ENCODE measurements at places on chromosomes 11 and 22.
A peak's percentile ranks its signal among the peaks of the same experiment; 100 is the strongest.

- DNase-seq = no peak
Observed at GRCh38 chr11:2103668-2104523, 35.3 kb downstream of the IGF2 start.

DNA sequence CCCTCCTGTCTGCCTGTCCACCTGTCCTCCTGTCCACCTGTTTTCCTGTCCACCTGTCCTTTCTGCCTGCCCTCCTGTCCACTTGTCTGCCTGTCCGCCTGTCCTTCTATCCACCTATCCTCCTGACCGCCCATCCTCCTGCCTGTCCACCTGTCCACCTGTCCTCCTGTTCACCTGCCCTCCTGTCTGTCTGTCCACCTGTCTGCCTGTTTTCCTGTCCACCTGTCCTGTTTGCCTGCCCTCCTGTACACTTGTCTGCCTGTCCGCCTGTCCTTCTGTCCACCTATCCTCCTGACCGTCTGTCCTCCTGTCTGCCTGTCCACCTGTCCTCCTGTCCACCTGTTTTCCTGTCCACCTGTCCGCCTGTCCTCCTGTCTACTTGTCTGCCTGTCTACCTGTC, 682.8 kb downstream of the TBC1D22A start:
- DNase-seq = no peak

- no peak for DNase-seq
Observed at GRCh38 chr11:17197431-17197898, 10.3 kb downstream of the PIK3C2A start.

DNA sequence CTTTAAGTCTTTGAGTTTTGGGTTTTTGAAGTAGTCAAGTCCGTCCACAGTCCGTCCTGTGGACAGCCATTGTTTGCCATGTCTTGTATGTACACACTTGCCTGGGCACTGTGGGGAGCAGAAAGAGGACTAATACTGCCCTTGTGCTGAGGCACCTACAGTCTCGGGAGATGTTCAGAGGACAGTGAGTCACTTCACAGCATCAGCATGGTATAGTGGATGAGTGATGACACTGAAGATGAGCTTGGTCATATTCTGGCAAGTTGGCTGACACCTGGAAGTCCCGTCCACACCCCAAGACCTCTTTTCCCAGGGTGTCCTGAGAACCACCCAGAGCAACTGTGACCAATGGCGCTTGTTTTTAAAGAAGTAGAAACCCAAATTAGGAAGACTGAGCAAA, 29.2 kb downstream of the NF2 start:
- no peak for DNase-seq

GRCh38 chr22:38706901-38707195, 1.1 kb downstream of the GTPBP1 start:
- peak; percentile 27 for DNase-seq

DNA sequence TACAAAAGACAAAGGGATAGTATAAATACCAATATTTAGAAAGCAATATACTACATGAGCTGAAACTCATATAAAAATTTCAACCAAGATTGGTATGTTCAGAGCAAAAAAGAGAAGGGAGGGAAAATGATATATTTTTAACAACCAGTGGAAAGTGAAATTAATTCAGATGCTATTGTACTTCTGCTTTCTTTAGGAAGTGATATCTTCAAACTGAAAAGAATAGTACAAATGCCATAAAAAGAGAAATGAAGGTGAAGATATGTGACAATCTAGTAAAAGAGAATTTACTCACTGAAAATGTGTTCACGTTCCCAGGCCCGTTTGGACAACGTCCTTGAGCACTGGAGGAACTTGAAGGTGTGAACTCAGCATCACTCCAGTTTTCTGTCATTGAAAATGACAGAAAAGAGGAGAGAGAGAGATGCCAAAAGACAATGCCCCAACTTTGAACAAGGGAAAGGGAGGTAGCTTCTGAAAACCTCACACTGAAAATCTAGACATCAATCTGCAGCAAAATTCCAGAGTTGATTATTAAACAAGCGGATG, 47.5 kb downstream of the SC5D start:
- peak; percentile 56 for DNase-seq

- DNase-seq = no peak
Observed at GRCh38 chr11:64789331-64790204, 11.2 kb upstream of the SF1 start.

DNA sequence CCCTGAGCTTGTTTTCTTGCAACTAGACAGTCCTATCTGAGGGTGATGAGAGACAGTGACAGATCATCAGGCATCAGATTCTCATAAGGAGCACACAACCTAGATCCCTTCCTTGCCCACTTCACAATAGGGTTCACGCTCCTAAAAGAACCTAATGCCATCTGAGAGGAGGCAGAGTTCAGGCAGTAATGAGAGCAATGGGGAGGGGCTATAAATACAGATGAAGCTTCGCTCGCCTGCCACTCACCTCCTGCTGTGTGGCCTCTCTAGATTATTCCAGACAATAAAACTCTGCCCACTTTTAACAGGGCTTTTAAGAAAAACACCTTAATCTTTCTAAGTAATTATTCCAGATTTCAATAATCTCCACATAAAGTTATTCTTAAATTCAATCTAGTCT, 43.9 kb upstream of the PAK1 start:
- DNase-seq = no peak

- no peak for DNase-seq
Observed at GRCh38 chr11:85922367-85922766, 67.2 kb downstream of the CCDC83 start.

DNA sequence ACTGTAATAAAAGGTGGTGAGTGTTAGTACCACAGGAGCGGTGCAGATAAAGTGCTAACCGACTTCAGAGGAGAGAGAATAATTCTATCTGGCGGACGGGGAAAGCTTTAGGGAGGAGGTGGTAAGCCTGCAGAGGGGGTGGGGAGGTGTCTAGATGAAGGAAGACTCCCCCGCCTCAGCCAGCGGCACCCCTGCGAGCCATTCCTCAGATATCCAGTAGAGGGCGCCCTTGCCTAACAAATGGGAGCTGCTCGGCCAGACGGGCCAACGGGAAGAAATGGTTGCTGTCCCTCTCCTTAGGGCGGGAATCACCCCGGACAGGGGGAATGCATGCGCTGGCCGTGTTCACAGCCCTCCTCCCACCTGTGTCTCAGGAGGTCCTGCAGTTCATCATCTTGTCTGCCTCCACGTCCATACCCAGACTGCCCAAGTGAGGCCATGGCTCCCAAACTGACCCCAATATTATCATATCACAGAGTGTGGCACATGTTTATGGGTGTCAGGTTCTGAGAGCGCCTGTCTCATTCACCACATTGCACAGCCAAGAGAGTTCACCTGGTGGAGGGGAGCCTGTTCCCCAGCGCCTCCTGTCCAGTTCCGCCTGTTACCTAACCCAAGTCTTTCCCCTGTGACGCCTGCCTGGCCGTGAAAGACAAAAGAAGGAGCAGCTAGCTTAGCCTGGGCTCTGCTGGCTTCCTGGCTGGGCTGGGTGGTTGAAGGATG, 85.5 kb downstream of the ST3GAL4 start:
- DNase-seq = peak; percentile 78

GRCh38 chr11:19753451-19754106, 40.9 kb downstream of the NAV2 start:
- no peak for DNase-seq

GRCh38 chr11:122758974-122759373, 79.3 kb upstream of the CRTAM start:
- DNase-seq = no peak

DNA sequence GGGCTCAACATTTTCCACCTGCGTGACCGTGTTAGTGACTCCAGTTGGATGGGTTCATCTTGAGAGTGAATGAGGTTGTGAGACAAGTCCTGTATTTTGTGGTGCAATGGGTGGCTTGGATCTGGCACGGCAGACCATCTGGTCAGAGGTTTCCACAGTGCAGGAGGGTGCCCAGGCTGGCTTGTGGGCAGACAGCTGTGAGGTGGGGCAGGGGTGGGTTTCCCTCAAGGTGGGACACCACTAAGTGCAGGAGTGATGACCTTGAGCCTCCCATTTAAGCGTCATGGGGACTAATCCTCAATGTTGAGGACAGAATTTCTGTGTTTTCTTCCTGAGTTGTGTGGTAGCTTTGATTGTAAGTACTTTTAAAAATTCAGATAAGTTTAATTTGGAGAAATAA, 220.6 kb downstream of the TBC1D22A start:
- no peak for DNase-seq

GRCh38 chr11:33044285-33044756, 4.9 kb downstream of the TCP11L1 start:
- DNase-seq = no peak

GRCh38 chr11:44645827-44646226, 80.4 kb downstream of the CD82 start:
- DNase-seq = no peak

DNA sequence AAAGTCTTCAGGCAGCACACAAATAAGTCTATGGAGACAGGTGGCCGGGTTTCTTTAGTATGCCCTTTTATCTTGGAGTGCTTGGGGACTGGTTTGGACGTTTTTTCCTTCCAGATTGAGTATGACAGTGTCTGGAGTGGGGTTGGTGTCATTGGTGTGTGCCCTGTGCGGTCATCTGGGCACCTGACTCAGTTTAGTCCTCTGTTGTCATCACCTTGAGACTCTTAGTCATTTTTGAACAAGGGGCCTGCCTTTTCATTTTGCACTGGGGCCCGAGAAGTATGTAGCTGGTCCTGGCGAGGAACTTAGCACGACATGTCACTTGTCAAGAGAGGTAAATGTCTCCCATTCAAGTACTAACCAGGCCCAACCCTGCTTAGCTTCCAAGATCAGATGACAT, 27.2 kb upstream of the MYO18B start:
- DNase-seq = no peak

DNA sequence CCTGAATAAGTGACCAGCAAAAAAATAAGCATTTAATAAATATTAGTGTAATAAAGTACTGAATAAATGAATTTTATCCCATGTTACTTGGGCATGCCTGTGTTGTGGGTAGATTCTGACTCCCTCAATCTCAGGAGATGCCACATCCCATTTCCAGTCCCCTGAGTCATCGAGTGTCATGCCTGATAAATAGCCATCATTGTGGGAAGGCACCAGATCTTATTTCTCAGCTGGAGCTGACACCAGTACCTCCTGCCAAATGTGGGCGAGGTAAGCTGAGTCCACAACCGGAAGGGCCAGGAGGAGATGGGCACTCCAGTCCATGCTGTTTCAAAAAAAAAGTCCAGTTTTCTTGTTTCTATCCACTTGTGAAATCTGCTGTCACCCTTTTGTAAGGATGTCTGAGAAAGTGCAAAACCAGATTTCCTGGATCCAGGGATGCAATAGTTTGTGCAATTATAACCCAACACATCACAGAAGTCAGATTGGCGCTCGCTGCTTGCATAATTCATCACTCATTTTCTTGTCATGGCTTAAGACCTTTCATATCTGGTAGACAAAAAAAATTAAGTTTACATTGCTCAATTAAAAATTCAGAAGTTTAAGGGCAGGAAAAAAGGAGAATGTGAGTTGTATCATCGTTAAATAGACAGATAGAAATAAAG, 311.6 kb downstream of the MIAT start:
- DNase-seq = no peak

DNA sequence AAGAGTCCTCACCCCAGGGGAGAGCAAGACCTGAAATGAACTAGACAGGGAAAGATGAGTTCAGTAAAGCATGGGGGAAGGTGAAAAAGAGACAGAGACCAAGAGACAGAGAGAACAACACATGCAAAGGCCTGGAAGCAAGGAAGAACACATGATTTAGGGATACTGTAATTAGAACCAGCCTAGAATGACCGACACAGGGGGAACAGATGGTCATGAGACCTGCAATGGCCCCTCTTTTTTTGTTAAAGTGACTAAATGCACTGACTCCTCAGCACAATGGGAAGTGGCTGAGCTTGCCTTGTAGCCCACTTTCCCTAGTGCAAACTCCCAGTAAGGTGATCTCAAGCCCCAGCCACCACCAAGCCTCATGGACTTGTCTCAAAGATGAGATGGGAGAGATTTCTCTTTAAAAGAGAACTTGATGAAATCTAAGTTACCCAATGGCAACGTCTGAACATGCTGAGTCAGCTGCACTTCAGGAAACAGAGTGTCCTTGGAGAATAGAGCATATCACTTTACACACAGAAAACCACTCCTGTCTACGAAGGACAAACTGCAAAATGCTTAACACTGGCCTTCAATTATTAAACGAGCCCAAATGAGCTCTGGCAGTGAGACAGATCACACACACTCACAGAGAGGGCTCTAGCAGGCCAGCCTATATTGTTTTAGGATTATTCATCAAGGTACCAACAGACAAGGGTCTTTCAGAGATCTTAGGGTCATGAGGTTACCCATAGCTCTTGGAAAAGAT, 91.0 kb downstream of the SERGEF start:
- DNase-seq = peak; percentile 23

- no peak for DNase-seq
Observed at GRCh38 chr11:36441610-36442208, 68.4 kb downstream of the TRAF6 start.

DNA sequence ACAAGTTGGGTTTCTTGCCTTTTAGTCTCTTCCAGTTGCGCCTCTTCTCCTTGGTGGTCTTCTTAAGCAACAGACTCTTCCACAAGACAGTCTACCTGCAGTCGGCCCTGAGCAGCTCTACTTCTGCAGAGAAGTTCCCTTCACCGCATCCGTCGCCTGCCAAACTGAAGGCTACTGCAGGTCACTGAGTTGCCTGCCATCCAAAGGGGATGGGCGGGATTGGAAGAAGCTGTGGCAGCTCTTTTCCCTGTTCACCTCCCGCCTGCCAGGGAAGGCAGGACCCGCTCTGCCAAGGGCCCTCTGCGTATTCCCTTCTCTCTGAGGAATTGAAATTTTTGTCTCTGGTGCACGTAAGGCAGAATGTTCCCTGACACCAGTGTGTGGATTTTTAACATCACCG, 9.2 kb upstream of the STT3A start:
- no peak for DNase-seq

DNA sequence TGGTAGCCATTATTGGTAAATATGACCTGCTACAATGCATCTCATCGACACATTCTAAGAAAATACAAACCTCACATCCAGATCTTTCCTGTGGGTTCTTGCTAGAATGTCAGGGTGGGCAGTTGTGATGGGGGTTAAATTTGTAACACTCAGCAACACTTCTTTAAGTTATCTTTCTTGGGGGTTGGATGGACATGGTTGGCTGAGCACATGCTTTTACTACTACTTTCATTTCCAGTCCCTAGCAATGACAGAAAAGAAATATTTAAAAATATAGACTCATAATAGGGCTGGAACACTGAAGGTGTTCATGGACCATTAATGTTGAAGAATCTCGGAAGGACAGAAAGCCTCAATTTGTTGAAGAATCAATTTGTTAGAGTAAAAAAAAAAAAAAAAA, 57.6 kb downstream of the APOL3 start:
- DNase-seq = no peak

GRCh38 chr11:96863520-96863919, 473.7 kb downstream of the JRKL start:
- no peak for DNase-seq

DNA sequence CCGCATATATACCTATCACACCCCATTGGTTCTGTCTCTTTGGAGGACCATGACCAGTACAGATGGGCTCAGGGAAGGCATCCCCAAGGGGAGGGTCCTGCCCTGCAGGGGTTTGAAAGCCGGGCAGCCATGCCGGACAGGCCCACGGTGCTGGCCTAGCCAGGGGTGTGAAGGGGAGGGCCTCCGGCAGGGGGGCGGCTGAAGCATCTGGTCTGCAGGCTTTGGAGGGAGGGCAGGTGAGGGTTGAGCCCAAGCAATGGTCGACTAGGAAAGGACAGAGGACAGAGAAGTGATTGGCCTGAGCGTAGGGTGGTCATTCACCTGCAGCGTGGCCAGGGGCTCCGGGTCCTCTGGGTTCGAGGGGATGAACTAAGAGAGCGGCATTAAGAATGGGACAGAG, 11.2 kb upstream of the CTSD start:
- DNase-seq = no peak

- peak; percentile 47 for DNase-seq
Observed at GRCh38 chr22:31239771-31240370, 27.8 kb downstream of the LIMK2 start.
